Urinary bladder (tissue), 4 donors: ENCODE measurements at places on chromosomes 13 and 19. TPM values are rescaled to one million over a fixed set of nuclear protein-coding genes. Genes with fewer than 3 reads are reported as not detected.

DNA sequence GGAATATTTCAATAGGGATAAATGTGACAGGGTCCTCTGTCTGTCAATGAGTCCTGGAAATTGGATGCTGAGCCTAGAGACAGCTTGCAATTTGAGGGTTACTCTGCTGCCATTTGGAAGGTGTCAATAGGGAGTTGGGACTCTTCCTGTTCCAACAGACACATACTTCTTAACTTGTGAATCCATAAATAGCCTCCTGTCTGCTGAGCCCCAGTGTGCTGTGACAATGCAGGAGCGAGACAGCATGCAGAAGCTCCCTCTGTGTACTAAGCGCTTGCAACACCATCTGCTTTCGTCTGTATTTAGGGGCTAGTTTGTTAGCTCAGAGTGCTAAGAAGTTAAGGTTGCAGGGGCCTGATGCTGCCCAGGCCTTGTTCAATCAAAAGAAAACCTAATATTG lies 58.5 kb upstream of the GPR12 start:
- DNase-seq = no peak

DNA sequence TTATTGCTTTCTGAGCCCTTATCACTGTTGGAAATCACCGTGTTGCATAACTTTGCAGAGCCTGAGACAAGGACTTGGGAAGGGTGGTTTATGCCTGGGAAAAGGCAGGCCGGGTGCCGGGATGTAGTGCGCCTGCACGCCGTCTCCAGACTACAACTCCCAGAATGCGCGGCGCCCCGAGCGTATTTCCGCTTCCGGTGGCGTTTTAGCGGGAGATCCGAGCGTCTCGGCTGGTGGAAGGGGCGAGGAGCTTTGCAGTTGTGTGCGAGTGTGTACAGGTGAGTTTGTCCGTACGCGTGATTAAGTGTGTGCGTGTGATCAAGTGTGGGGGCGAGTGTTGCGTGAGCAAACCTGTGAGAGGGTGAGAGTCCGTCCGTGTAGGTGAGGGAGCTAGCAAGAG lies 75.4 kb downstream of the PEG3 start:
- DNase-seq = no peak

GRCh38 chr13:102648046-102648445 lies 46.8 kb downstream of the METTL21C start:
- DNase-seq = no peak

- DNase-seq = no peak
Measured at GRCh38 chr19:30443531-30444252, 71.5 kb downstream of the ZNF536 start.

DNA sequence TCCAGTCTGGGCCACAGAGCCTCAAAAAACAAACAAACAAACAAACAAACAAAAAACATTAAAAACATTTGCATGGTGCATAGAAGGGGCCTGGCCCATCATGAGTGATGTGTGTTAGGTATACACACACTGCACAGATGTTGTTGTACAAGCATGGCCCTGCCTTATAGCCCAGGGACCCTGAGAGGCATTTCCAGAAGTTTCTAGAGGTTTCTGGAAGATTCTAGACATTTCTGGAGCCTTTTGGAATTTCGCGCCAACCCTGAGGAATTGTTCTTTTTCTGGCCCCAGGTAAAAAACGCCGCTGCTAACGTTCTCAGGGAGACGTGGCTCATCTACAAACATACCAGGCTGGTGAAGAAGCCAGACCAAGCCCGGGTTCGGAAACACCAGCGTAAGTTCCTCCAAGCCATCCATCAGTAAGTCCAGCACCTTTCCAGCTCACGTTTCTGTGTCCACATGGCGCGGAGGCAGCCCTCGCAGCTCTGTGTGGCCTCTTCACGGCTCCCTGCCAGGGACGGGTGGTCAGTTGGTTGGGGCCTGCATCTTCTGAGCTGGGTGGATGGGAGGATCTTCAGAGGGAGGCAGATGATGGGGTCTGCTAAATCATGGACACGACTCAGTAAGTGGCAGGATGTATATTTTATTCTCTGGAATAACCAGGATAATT lies 18.4 kb upstream of the ARRDC2 start:
- DNase-seq = no peak

DNA sequence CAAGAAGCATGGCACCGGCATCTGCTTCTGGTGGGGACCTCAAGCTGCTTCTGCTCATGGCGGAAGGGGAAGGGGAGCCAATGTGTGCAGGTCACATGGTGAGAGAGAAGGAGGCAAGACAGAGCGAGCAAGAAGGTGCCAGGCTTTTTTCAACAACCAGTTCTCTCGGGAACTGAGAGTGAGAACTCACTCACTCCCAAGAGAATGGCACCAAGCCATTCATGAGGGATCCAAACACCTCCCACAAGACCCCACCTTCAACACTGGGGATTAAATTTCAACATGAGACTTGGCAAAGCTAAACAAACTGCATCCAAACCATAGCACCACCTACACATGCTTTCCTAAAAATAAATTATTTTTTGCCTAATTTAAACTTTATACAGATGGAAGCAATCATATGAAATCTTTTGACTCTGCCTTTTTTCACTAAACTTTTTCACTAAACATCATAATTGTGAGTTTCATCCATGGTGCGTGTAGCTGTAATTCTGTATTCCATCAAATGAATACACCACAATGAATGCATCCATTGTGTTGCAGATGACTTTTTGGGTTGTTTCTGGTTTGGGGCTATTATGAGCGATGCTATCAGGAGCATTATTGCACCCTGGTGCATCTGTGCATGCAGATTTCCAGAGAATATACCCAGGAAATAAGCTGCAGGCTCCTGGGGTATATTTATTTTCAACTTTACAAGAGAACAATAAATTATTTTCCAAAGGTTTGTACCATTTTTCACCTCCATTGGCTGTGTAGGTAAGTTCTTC lies 14.6 kb upstream of the IPO5 start:
- DNase-seq = no peak

Gene ETFB
- polyA plus RNA-seq = 121 TPM
